T-helper 1 cell (primary cell): ENCODE measurements at places on chromosomes 16 and 17.

GRCh38 chr16:799948-800833, at the start of gene GNG13:
Gene GNG13 (minus strand): TSS chr16:800734. CDS start chr16:799077, 1,657 bp downstream.
- no peak for DNase-seq

- DNase-seq: no peak
Observed at GRCh38 chr17:67439269-67439668, 62.2 kb downstream of the PITPNC1 start.

- DNase-seq: no peak
Observed at GRCh38 chr17:37339321-37339720, 36.5 kb upstream of the C17orf78 start.

GRCh38 chr17:82962163-82962720, 117.2 kb upstream of the METRNL start:
- DNase-seq: no peak

DNA sequence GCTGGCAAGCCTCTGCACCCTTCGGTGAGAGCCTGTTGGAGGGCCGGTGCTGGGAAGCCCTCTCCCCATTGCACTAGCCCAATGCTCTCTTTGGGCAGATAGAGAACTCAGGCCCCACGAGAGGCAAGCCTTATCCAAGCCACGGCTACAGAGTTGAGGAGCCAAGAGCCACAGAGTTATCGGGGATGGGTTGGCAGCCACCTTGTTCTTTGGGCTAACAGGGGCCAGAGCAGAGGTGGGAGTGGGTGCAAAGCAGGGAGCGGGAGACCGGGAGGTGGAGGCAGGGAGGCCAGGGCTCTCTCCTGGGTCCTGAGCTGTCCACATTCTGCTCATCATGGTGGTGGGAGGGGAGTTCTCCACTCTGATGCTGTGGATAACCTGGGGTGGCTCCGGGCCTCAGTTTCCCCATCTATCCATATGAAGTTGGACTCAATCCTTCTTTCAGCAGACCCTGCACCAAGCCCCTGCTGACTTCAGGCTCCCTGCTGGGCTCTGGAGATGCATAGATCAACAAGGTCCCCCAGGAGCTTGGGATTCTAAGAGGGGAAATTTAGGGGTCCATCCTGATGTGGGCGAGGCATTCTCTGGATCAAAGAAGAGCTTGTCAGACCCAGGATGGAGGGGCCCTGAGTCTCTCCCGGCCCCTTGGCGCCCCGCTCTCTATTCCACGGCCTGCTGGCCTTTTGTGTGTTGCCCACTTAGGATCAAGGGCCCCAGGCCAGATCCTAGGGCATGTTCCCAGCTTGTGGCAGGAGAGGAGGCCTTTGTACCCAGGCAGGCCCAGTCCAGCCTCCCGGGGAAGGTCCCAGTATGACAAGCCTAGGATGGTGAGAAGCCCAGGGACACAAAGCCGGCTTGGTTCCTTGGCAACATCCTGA, 557 bp upstream of the CX3CL1 start:
- no peak for DNase-seq

DNA sequence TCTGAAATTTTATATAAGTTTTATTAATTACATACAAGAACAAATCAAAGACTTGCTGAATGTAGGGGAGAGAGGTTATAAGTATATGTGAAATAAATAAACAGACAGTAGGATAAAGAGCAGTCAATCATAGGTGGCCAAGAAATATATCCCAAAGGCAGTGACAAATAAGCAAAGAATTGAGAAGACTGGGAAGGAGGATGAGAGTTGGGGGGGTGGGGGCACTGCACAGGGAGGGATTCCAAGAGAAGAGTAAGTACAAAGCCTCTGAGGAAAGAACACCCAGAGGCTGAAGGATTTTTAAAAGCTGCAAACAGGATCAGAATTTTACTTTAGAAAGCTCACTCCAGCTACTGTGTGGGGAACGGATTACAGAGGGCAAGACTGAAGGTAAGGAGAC, 2.8 kb downstream of the PELP1 start:
- no peak for DNase-seq

DNA sequence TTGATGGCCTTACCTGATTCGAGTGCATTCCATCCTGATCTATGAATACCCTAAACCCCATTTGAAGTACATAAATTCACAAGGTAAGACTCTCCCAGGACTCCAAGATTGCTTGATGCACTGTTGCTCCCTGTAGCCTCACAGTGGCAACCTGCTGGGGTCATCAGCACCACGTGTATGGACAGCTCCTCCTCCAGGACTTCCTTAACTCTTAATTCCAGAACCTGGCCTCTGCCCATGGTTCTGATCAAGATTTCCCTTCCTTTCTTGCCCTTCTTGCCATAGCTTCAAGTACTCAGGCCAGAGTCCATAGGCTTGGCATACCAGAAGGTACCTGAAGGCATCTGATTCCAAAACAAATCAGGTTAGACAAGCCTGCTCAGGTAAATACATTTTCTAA, 34.0 kb upstream of the NLK start:
- no peak for DNase-seq

- DNase-seq: no peak
Observed at GRCh38 chr17:61064087-61064951, 335.3 kb upstream of the TBX2 start.

DNA sequence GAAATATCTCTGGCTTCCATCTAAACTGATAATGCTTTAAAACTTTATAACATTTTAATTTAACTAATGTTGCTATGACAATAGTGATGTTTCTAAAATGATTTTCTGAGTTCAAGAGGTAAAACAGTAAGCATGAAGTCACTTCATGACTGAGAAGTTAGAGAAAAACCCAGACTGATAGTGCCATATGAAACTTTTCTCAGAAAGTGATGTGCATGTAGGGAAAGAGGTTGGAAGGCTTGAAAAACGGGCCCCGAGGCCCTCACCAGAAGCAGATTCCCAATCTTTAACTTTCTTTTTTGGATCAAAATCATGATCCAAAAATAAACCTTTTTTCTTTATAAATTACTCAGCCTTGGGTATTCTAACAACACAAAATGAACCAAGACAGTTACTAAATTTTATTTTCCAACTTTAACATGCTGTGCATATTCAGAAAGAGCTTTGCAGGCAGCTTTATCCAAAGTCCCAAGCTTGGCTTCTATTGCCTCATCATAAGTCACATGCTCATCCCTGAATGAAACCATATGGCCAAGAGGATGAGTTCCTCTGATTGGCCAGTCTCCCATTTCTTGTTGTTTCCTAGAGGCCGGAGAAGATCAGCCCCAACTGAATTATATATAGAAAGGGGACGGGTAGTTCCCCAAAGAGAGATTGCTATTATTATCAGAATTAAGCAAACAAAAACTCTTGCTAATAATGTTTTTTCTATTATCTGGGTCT, 357.6 kb upstream of the SALL1 start:
- DNase-seq: no peak

DNA sequence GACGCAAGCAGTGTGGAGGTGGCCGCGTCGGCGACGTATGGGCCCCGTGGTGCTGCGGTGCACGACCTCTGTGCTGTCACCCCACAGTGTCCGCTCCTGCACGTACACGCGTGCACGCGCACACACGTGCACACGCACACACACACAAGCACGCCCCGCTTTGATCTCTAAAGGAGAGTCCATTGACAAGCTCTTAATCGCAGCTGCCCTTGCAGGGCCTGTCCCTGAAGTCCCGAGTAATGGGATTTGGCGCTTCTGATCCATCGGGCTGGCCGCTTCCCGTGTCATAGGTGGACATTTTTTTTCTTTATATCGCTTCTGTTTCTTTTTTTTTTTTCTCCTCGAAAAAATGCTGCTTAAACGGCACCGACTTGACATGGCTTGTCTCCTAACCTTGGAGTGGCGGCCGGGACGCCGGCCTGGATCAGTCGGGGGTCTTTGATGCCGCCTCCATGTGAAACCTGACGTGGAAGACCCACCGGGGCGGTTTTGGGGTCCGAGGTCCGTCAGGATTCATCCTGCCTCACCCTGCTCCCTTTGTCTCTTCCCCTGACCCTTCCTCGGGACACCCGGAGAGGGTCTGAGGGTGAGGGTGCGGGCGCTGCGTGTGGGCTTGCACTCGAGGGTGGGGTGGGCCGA, 8.3 kb upstream of the AXIN1 start:
- DNase-seq: no peak

DNA sequence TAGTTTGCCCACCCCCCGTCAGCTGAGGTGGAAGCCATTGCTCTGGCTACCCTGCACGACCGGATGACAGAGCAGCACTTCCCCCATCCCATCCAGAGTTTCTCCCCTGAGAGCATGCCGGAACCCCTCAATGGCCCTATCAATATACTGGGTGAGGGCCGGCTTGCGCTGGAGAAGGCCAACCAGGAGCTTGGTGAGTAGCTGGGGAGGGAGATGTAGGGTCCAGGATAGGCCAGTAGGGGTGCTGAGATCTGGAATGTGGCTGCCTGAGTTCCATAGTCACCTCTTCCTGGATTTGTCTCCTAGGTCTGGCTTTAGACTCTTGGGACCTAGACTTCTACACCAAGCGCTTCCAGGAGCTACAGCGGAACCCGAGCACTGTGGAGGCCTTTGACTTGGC, 6.4 kb downstream of the PFAS start:
- DNase-seq: no peak

DNA sequence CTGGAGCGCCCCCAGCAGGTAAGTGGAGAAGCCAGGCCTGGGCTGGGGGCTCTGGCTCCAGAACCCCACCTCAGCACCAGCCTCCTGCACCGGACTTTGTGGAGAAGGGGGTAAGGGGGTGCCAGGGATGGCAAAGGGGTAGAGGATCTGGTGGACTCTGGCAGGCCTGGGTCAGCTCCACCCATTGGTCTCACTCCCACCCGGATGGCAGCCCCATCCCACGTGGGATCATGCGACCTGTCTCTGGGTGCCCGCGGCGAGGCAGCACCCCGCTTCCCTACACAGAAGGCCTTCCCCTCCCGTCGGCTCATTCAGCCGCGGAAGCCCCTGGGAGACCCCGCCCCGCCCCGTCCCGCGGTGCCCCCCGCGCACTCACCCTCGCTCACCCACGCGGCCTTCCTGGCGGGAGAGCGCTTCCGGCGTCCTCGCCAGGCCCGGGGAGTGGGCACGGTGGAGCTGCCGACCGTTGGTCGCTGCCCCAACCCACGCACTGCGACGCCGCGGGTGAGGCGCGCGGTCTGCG, 498 bp upstream of the PLEKHG4 start:
- DNase-seq: peak; percentile 25
